ENCODE measurements at places on chromosomes 12 and 14.

- DNase-seq: no peak
Measured at GRCh38 chr14:51020024-51020710, 74.7 kb downstream of the TRIM9 start.

- no peak for DNase-seq
Measured at GRCh38 chr12:93918262-93918661, 230.1 kb upstream of the PLXNC1 start.

- no peak for DNase-seq
Measured at GRCh38 chr14:62759796-62760195, 285.5 kb downstream of the KCNH5 start.

DNA sequence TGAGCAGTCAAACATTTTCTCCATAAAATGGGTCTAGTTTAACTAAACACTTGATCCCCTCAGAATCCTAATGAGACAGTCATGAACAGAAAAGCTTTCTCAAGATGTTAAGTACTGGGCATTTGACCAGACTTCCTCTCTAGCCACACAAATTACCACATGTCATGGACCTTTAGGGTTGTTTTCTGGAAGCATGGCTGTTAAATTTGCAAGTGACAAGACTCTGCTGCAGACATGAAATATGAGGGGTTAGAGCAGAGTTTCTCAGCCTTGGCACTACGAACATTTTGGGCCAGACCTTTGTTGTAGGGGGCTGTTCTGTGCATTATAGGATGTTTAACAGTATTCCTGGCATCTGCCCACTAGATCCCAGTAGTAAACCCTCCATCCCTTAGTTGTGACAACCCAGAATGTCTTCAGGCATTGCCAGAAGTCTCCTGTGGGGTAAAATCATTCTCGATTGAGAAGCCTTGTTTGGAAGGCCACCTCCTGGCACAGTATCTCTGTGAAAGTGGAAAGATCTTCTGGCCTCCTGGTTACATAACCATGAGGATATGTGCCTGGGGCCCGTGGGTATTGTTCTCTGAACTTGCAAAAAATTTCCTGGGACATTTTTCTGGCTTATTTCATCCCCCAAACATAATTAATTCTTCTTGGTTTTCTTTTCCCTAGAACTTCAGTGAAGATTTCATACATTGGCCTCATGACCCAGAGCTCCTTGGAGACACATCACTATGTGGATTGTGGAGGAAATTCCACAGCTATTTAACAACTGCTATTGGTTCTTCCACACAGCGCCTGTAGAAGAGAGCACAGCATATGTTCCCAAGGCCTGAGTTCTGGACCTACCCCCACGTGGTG, 4.3 kb downstream of the TMEM106C start:
- no peak for DNase-seq

DNA sequence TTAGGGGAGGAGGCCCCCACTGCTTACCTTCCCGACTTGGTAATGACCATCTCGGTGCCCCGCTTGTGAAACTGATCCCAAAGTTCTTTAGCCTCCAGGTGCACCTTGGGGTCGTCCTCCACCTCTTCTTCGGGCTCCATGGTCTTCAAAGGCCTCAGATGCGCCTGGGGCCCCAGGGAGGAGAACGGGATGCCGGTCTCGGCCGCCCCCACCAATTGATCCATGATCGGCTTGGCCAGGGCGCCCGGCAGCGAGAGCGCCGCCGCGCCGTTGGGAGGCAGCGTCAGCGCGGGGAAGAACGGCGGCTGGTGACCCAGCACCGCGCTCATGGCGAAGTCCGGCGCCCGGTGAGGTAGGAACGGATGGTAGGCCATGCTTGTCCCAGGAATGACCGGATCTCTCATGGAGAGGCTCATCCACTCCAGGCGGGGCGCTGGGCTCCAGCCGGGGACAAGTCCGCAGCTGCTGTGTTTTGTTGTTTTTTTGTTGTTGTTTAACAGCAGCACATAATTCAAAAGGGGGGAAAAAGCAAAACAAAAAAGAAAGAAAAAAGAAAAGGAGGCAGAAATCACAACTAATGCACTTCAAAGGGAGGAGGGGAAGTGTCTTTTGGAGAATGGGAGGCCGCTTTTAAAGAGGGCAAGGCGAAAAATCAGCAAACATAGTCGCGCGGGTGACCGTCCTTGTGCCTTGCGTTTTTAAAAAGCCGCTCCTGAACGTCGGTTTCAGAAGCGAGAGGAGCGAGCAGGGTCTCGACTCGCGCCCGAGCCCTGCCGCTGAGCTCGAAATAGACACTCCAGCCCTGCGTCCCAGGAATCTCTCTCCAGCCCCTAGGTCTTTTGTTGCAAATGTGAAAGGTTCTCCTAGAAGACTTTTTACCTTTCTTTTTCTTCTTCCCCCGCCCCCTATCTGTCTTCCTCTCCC, 928 bp downstream of the TBX3 start:
- no peak for DNase-seq

DNA sequence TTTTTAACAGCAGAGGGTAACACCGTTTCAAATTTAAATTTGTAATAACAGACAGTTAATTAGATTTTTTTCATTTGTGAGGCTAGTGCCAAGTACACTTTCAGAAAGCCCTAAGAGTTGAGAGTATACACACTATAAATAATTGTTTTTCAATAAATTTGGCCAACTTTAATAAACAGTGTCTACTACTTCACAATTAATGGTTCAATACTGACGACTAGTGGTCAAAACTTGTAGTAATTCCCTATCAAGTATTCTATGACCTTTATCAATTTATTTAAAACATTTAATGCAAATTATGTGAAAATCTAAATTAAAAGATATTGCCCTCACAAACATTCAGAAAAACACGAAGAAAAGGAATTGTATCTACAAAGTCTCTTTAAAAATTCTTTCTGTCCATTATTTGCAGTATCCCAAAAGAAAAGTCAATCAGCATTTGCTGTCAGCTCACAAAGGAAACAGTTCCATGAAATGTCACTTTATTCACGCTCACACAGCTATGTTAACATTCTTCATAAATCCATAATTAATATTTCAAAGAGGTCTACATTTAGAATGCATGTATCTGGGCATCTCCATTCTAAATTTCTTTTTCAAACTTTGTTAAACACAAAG, 91.2 kb downstream of the CEP128 start:
- DNase-seq: no peak

GRCh38 chr14:54773171-54774006, 129.2 kb downstream of the GCH1 start:
- peak; percentile 90 for DNase-seq

- DNase-seq: no peak
Measured at GRCh38 chr12:130646716-130647370, 69.3 kb downstream of the RIMBP2 start.

DNA sequence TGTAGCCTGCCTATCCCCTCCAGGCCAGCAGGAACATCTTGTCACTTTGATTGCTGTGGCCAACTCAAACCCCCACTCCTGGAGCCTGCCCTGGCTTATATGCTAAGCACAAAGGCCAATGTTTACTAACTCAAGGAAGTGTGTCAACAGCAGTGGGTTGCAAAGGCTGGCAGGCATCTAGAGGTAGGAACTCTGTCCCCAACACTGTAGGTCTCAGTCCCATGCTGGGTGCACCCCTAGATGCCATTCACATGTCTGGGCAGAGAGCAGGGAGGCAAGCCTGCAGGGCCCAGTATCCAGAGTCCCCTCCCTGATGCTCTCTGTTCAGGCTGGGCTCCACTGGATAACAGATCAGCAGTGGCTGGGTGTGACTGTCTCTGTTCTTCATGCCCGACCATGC, 1.6 kb upstream of the HPD start:
- DNase-seq: no peak

GRCh38 chr14:90523961-90524875, 127.4 kb downstream of the CALM1 start:
- DNase-seq: no peak

- no peak for DNase-seq
Measured at GRCh38 chr14:51058382-51058781, 36.5 kb downstream of the TRIM9 start.

- DNase-seq: no peak
Measured at GRCh38 chr14:94907626-94908261, 137.8 kb upstream of the GSC start.

GRCh38 chr12:7295529-7295928, 8.3 kb upstream of the ACSM4 start:
- no peak for DNase-seq

- DNase-seq: no peak
Measured at GRCh38 chr14:77087631-77088030, 10.4 kb upstream of the CIPC start.

GRCh38 chr14:77009014-77009413, 19.5 kb downstream of the IRF2BPL start:
- DNase-seq: no peak

GRCh38 chr12:27592548-27592947, 68.5 kb downstream of the PPFIBP1 start:
- DNase-seq: no peak

DNA sequence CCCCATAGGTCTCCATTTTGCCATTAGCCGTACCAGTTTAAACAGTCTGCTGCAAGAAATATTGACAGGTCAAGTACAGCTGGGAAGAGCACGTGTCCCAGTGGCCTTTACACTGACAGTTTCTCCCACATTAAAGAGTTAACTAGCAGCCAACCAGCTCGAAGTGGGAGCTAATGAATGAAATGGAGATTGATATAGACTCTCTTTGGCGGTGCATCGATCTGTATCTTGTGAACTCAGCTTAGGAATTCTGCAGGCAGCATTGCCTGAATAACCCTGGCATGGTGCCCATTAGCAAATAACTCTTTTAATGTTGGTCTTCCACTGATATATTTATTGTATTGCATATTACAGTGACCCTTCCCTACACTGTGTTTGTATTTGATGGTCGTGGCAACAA, 319.4 kb downstream of the EGLN3 start:
- DNase-seq: no peak

GRCh38 chr12:92859650-92860386, 69.3 kb downstream of the EEA1 start:
- DNase-seq: no peak

DNA sequence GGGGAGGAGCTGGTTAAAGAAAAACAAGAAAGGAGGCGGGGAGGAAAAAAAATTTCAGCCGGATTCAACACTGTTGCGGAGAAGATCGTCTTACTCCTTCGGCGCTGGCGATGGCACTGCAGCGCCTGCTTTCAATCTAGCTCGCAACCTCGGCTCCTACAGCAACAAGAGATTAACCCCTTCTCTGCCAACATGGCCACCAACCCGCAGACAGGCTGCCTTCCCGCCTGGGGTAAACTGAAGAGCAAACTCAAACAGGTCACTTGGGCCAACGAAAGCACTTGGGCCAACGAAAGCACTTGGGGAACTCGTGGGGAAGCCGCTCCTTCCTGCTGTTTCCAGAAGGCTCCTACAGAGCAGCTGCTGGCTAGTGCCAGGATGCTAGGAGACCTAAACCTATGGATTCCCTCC, 73.7 kb downstream of the CIT start:
- DNase-seq: no peak

DNA sequence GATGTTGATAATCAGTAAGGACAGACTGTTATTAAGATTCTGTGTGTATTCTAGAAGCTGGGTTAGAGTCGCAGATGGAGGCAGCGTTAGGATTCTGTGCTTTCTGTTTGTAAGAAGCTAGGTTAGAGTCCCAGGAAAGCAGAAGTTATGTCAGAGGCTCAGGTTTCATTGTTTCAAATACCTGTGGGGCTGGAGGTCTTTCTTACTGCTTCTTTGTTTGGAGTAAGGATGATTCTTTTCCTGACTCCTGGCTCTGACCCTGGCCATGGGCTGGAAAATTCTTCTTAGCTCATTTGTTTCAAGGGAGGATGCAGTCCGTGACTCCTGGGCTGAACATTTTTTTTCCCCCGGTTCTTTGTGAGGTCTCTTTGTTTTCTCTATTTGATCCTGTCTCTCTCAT, 5.2 kb downstream of the MUCL1 start:
- no peak for DNase-seq
